ENCODE measurements at places on chromosomes 4 and X. TPM values are rescaled to one million over a fixed set of nuclear protein-coding genes. Genes with fewer than 3 reads are reported as not detected.

AWAT2 gene
- not detected for polyA plus RNA-seq

MXRA5 gene
- polyA plus RNA-seq = 5.9 TPM

STS gene
- polyA plus RNA-seq = 7.0 TPM

TMEM33 gene
- 44.7 TPM for polyA plus RNA-seq

PARM1 gene
- polyA plus RNA-seq = 67.3 TPM

CCDC149 gene
- polyA plus RNA-seq = 16.9 TPM

GRCh38 chr4:185210102-185210981 is 944 bp downstream of the SNX25 start:
- DNase-seq = no peak

DNA sequence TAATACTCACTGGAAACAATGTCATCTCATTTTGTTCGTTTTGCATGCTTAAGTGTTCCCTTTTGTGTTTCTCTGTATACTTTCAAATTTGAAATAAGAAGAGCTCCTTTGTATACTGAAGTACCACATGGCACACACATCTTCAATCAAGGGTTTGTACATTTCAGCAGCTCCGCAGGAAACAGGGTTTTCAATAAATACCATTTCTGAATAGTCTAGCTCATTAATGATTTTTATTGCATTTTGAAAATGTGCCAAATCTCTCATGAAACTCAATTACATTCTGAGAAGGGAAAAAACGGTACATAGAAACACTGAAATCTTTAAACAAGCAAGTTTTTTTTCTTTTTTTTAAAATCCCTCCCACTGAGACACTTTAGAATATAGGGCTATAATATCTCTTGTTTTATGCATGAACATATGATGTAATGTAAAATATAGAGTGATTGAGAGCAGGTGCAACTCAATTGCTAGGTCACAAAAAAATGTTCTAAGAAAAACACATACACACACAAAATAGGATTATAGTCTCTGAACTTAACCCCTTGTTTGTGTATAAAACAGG is 914.2 kb upstream of the PCDH7 start:
- no peak for DNase-seq

- DNase-seq = no peak
Measured at GRCh38 chr4:10808591-10808990, 124.0 kb upstream of the CLNK start.

- DNase-seq = no peak
Measured at GRCh38 chr4:42750091-42750490, 93.2 kb upstream of the ATP8A1 start.

DNA sequence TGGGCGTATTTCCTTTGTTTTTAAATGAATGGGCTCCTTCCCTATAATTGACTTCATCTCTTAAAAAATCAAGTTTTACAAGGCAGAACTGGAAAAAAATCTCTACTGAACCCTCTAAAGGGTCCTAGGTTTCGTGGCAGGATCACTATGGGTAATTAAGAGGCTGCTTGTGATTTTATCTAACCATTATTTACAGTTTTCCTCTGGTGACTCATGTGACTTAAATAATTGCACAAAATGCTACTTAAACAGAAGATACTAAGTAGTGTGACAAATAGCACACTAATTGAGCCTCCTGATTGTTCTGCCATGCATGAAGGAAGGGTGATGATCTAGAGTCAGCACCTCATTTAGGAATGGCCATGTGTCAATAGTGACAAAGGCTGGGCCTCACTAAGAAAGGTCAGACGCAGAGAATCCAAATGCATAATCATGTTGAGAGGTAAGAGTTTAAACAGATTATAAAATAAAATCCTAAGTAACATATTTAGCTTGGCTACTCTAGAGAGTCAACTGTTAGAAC is 35.5 kb downstream of the OFD1 start:
- DNase-seq = no peak

DNA sequence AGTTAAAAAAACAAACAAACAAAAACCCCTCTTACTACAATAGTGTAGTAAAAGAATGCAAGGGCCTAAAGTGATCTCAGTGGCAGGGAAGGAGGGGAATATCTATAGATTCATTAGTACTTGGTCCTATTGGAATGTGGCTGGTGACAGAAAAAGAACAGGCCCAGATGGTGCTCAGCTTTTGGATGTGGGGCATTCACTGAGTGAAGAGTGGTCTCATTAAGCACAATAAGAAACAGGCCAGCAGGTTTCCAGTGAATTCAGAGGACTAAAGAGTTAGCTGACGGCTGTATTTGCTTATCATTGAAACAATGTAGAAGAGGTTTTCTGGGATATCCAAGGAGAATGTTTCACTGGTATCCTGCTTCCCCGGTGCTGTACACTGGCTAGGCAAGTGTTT is 243.8 kb upstream of the HHIP start:
- no peak for DNase-seq

DNA sequence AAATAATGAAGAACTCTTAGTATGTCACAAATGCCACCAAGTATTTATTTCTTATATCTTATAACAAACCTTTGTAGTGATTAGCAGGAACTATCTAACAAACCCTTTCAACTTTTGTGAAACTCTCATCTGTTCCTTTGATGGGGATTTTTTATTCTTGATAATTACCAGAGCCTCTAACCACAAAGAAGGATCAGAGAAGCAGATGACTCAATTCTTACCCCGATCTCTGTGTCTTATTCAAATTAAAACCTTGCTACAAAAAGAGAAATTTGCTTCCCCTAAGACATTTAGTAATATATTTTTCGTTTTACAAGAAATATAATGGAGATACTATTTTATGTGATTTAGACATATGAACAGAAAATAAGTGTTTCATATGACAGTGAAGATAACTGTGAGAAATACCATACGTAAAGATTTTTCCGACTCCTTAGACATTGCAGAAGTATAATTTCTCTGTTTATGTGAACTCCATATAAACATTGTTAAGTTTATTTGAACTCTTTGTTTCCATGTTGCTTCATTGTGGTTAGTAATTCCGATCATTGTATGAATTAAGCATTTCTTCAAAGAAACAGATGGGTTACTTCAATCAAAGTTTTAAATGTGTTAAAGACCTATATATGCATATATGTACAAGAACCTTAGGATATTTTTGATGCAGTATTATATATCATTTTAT is 205.4 kb downstream of the CFAP299 start:
- no peak for DNase-seq

DNA sequence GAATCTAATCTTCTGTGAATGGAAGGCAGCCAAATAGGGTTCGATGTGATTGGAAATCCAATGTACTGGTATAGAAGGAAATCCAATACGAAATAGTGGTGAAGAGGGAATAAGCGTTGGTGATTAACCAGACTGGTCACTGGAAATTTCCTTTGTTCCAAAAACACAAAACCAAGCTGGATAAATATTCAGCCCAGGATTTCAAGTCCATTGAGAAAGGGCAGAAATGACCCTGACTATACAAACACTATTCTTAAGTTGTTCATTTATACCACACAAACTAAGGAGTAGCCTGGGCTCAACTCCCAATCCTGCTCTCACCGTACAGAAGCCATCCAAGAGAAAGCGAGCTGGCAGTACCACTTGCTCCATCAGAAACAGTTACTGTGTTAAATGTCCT is 32.2 kb downstream of the PCDH19 start:
- DNase-seq = no peak

GRCh38 chr4:24213961-24214360 is 324.1 kb upstream of the PPARGC1A start:
- DNase-seq = no peak

GRCh38 chr4:174665799-174666198 is 143.5 kb upstream of the HPGD start:
- DNase-seq = no peak

- no peak for DNase-seq
Measured at GRCh38 chrX:123481913-123482851, 250.7 kb downstream of the THOC2 start.

DNA sequence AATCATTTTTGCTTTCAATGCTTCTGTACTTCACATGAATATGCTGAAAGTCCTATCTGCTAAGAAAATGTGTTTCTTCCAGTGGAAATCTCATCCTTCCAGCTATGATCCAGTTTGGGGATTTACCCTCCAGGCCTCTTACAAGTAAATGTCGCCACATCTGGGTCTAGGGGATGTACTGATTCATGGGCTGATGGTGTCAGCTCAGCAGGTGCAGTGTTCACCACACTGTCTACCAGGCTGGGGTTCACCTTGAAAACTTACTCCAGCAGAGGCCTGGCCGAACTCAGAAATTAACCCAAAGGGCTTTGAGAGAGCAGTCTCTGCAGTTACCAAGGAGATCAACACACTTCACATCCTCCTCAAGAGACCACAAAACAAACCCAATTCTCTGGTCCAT is 154.3 kb downstream of the TSPAN5 start:
- DNase-seq = no peak

GRCh38 chr4:184851200-184851541 is 25.4 kb upstream of the ACSL1 start:
- DNase-seq = no peak

GRCh38 chr4:150108691-150109090 is 30.4 kb downstream of the DCLK2 start:
- no peak for DNase-seq

GRCh38 chrX:152149648-152150047 is 11.3 kb upstream of the MAGEA10 start:
- DNase-seq = no peak

GRCh38 chr4:40316782-40317635 is 18.1 kb upstream of the CHRNA9 start:
- peak; percentile 77 for DNase-seq

Data from renal cortex interstitium (tissue), 15 donors.